ENCODE measurements at places on chromosomes 3 and 15. TPM values are rescaled to one million over a fixed set of nuclear protein-coding genes. Genes with fewer than 3 reads are reported as not detected.

The PTH1R gene
- total RNA-seq = 0.28 TPM

The SPATA12 gene
- total RNA-seq = not detected

The TICRR gene
- 0.28 TPM for total RNA-seq

The BLM gene
- 0.74 TPM for total RNA-seq

The CDAN1 gene
- total RNA-seq = 10.5 TPM

The ITIH1 gene
- total RNA-seq = 0.18 TPM

The RTP1 gene
- total RNA-seq = not detected

The B3GNT5 gene
- total RNA-seq = 1.00 TPM

The ASTE1 gene
- 4.6 TPM for total RNA-seq

The DHFR2 gene
- 4.3 TPM for total RNA-seq

The CRYGS gene
- 0.43 TPM for total RNA-seq

The CLDN18 gene
- total RNA-seq = not detected

The PODXL2 gene
- 1.00 TPM for total RNA-seq

The CRABP1 gene
- total RNA-seq = not detected

The PRSS50 gene
- total RNA-seq = not detected

The LMOD3 gene
- 0.14 TPM for total RNA-seq

The GPR15 gene
- total RNA-seq = not detected

The GOLGA6L7 gene
- total RNA-seq = not detected

The BMF gene
- 4.6 TPM for total RNA-seq

The CSPG4 gene
- total RNA-seq = 15.3 TPM

The SHC4 gene
- 1.8 TPM for total RNA-seq

The TMEM108 gene
- total RNA-seq = not detected

The RHO gene
- not detected for total RNA-seq

The TM4SF1 gene
- total RNA-seq = 483 TPM

The PCBP4 gene
- 29.8 TPM for total RNA-seq

The GPR27 gene
- not detected for total RNA-seq

The EBLN2 gene
- 4.6 TPM for total RNA-seq

The CD200R1 gene
- not detected for total RNA-seq

The AADAC gene
- 11.3 TPM for total RNA-seq

The ACKR2 gene
- total RNA-seq = 0.28 TPM

The SPTBN5 gene
- total RNA-seq = 0.18 TPM

The ELL3 gene
- total RNA-seq = 3.9 TPM

The TMEM207 gene
- total RNA-seq = not detected

The MYL3 gene
- not detected for total RNA-seq
